ENCODE measurements at places on chromosomes 4 and X. TPM values are rescaled to one million over a fixed set of nuclear protein-coding genes. Genes with fewer than 3 reads are reported as not detected.

GRCh38 chr4:141402712-141403111, 182.0 kb downstream of the ZNF330 start:
- no peaks in the 10 kb centered on the region for H3K27me3 ChIP-seq
- no peak for DNase-seq
- no peaks in the 10 kb centered on the region for H3K36me3 ChIP-seq
- no peak overlapping the region for H3K4me3 ChIP-seq

GRCh38 chr4:24252121-24252520, 332.2 kb downstream of the DHX15 start:
- H3K27me3 ChIP-seq = peaks cover 2% of the 10 kb centered on the region
- no peak overlapping the region for H3K4me3 ChIP-seq
- no peak overlapping the region for H3K27ac ChIP-seq
- H3K4me1 ChIP-seq = no peaks in the 10 kb centered on the region
- H3K36me3 ChIP-seq = no peaks in the 10 kb centered on the region

- no peak overlapping the region for H3K4me3 ChIP-seq
- H3K27me3 ChIP-seq = no peaks in the 10 kb centered on the region
- no peaks in the 10 kb centered on the region for H3K4me1 ChIP-seq
- no peaks in the 10 kb centered on the region for H3K36me3 ChIP-seq
These were observed 975.8 kb downstream of the C4orf33 start for GRCh38 chr4:130071746-130072145.

DNA sequence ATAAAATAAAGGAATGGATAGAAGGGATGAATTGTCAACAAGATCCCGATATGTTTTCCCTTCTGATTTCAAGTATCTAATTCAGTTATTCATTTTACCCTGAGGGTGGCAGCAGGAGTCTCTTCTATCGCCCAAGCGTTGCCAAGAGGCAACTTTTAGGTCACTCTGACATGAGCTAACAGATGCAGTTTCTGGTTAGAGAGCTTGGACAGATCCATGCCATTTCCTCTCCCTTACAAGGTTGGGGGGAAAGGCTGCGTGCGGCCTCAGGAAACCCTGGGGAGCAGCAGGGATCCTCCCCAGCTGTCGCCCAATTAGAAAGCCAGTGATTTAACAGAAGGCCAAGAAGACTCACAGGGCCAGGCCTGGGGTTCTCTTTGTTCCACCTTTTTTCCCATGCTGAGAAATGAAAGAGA, 35.3 kb upstream of the WAS start:
- H3K27me3 ChIP-seq = no peaks in the 10 kb centered on the region
- peaks cover 5% of the 10 kb centered on the region for H3K4me1 ChIP-seq
- H3K4me3 ChIP-seq = no peak overlapping the region
- no peak overlapping the region for H3K27ac ChIP-seq

The MAGEA8 gene
- total RNA-seq = not detected

The FMR1NB gene
- total RNA-seq = not detected

The FRG2 gene
- total RNA-seq = not detected

The GAGE12H gene
- total RNA-seq = not detected

The SPANXA2 gene
- not detected for total RNA-seq

The SMIM31 gene
- total RNA-seq = not detected

The PGM2 gene
- total RNA-seq = 43.0 TPM
